ENCODE measurements at places on chromosomes 6 and 20.

DNA sequence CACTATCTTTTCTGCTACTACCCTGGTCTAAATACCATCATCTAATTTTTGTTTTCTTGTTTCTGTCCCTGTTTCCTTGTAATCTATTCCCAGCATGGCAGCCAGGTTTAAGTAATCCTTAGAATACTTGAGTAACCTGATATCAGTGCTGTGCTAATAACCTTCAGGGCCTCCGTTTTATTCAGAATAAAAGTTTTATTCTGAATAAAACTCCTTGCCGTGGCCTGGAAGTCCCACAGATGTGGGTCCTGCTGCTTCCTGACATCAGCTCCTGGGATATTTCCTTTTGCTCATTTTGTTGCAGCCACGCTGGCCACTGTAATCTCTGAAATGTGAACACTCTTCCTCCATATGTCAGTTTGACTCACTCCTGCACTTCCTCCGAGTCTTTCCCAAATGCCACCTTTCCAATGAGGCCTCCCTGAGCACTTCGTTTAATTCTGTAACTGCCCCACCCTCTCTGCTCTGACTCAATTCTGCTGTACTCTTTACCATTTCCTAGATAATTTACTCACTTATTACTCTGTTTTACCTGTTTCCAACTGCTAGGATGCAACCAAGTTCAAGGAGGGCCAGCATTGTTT, 114.0 kb upstream of the FOXA2 start:
- no peak for DNase-seq

GRCh38 chr6:168060521-168060931, 18.5 kb downstream of the FRMD1 start:
- DNase-seq, result no peak

GRCh38 chr6:57224769-57225515, 2.8 kb upstream of the RAB23 start:
- no peak for DNase-seq

DNA sequence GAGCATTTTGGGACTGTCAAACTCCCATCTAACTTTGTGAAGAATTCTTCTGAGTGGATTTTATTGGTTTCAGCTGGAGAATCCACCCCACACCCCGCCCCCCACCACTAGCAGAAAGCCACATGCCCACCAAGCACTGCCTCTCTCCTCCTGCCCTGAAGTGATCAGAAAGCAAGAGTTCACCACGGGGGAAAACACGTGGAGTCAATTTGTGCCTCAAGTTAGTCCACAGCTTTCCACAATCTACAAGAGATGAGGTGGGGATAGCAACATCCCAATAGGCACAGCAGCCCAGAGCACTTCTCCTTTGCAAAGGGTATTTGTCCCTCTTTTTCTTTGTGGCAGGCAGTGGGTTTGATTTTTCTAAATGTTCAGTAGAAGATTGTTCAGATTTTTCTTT, 177.3 kb upstream of the NT5E start:
- DNase-seq, result no peak

GRCh38 chr6:158220786-158221442, 52.8 kb downstream of the GTF2H5 start:
- DNase-seq, result peak; percentile 48

GRCh38 chr20:59334651-59335300, 34.4 kb downstream of the EDN3 start:
- no peak for DNase-seq

DNA sequence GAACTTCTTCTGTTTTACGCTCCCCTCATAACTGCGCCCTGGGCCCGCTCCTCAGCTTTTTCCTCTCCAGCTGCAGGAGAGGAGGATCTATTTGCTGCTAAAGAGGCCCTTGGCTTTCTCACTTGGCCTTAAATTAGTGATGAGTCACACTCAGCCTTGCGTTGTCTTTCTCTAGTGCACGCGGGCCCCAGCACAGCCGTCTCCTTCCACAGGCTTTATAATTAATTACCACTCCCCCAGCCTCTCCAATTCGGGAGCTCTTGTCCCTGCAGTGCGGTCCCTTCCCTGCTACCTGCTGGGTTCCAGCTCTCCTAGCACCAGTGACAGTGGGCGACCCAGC, 25.2 kb downstream of the PACSIN1 start:
- peak; percentile 51 for DNase-seq

GRCh38 chr6:88705601-88706000, 257.8 kb downstream of the RNGTT start:
- DNase-seq, result no peak
